ENCODE measurements at places on chromosomes 4 and X. TPM values are rescaled to one million over a fixed set of nuclear protein-coding genes. Genes with fewer than 3 reads are reported as not detected.

RHOXF2 gene
- not detected for total RNA-seq

ZIC3 gene
- total RNA-seq: not detected

STATH gene
- total RNA-seq: not detected

CT47A1 gene
- not detected for total RNA-seq

RS1 gene
- not detected for total RNA-seq

ASB9 gene
- 1.6 TPM for total RNA-seq

NEUROG2 gene
- not detected for total RNA-seq

HSFX3 gene
- total RNA-seq: not detected

FAM9C gene
- not detected for total RNA-seq

MXRA5 gene
- 10.1 TPM for total RNA-seq

ABCE1 gene
- total RNA-seq: 73.7 TPM

UCHL1 gene
- 1,289 TPM for total RNA-seq

NUP54 gene
- total RNA-seq: 70.4 TPM

APOO gene
- 10.2 TPM for total RNA-seq

AFF2 gene
- 0.72 TPM for total RNA-seq

TLR3 gene
- 1.7 TPM for total RNA-seq

SPANXA2 gene
- not detected for total RNA-seq

KCNIP4 gene
- 0.29 TPM for total RNA-seq

DCHS2 gene
- total RNA-seq: not detected

PPA2 gene
- total RNA-seq: 61.7 TPM

KIF4A gene
- 24.6 TPM for total RNA-seq

PNCK gene
- total RNA-seq: not detected

MFAP3L gene
- 1.1 TPM for total RNA-seq

PROM1 gene
- total RNA-seq: 0.14 TPM

MTMR8 gene
- not detected for total RNA-seq

LCORL gene
- total RNA-seq: 14.2 TPM

ADH1A gene
- not detected for total RNA-seq

UGT2B11 gene
- not detected for total RNA-seq

ADH1C gene
- total RNA-seq: not detected

RRAGB gene
- total RNA-seq: 12.5 TPM

IBSP gene
- total RNA-seq: 0.14 TPM

MGAT4D gene
- not detected for total RNA-seq

IQCM gene
- total RNA-seq: not detected

GSTCD gene
- total RNA-seq: 5.7 TPM

TMPRSS11D gene
- not detected for total RNA-seq

CXCL3 gene
- 19.7 TPM for total RNA-seq

CPE gene
- total RNA-seq: 2.3 TPM

MAOB gene
- total RNA-seq: under 0.01 TPM
